ENCODE measurements at places on chromosomes 1 and 21. TPM values are rescaled to one million over a fixed set of nuclear protein-coding genes. Genes with fewer than 3 reads are reported as not detected.

Gene MTARC2
- polyA plus RNA-seq: 28.5 TPM

Gene MT1HL1
- not detected for polyA plus RNA-seq

Gene MAP3K7CL
- polyA plus RNA-seq: 9.9 TPM

Gene RIPPLY3
- 0.25 TPM for polyA plus RNA-seq

Gene IGFN1
- 8.2 TPM for polyA plus RNA-seq

Gene CPLANE2
- 10.6 TPM for polyA plus RNA-seq

Gene NUAK2
- 7.2 TPM for polyA plus RNA-seq

Gene SLAMF8
- 5.3 TPM for polyA plus RNA-seq

Gene HMGCS2
- 93.7 TPM for polyA plus RNA-seq

All from testis (tissue), 5 donors.